ENCODE measurements at places on chromosomes 1 and 21.
A peak's percentile ranks its signal among the peaks of the same experiment; 100 is the strongest.

GRCh38 chr21:45949928-45950739 is 31.4 kb upstream of the COL6A1 start:
- DNase-seq = no peak

- DNase-seq = no peak
Observed at GRCh38 chr1:9443913-9444445, 95.3 kb upstream of the SLC25A33 start.

DNA sequence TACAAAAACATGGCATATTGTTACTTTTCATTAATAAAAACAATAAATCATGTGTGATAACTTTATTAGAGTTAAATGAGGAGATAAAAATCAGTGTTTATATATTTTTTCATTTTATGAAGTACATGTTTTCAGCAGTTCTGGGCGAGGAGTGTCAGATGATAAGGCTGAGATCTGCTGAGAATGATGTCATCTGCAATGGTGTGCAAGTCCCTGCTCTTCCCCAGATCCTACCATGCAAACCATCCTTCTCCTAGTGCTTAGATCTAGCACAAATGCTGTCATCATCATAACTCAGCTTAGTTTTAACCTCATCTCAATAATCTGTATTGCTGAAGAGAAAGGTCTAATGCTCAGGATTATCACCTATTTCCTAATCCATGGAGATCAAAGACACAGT is 214.4 kb upstream of the DAB1 start:
- no peak for DNase-seq

- no peak for DNase-seq
Observed at GRCh38 chr1:12064073-12064969, 1.2 kb downstream of the TNFRSF8 start.

DNA sequence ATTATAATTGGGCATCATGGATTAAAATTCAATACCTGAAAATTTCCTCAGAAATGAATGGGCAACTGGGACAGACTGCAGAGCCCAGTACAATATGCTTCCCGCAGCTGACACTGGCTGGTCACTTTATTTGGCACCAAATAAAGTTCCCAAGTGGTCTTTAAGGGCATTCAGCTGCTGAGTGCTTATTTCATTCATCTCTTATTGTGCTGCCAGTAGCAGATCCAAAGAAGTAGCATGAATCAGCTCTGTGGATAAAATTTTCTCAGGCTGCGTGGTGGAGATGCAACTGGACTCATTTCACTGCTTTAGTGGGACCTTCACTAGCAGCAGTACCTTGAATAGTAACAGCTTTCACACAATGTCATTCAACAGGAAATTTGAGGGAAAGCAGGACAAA is 226.3 kb upstream of the ADGRL2 start:
- no peak for DNase-seq

DNA sequence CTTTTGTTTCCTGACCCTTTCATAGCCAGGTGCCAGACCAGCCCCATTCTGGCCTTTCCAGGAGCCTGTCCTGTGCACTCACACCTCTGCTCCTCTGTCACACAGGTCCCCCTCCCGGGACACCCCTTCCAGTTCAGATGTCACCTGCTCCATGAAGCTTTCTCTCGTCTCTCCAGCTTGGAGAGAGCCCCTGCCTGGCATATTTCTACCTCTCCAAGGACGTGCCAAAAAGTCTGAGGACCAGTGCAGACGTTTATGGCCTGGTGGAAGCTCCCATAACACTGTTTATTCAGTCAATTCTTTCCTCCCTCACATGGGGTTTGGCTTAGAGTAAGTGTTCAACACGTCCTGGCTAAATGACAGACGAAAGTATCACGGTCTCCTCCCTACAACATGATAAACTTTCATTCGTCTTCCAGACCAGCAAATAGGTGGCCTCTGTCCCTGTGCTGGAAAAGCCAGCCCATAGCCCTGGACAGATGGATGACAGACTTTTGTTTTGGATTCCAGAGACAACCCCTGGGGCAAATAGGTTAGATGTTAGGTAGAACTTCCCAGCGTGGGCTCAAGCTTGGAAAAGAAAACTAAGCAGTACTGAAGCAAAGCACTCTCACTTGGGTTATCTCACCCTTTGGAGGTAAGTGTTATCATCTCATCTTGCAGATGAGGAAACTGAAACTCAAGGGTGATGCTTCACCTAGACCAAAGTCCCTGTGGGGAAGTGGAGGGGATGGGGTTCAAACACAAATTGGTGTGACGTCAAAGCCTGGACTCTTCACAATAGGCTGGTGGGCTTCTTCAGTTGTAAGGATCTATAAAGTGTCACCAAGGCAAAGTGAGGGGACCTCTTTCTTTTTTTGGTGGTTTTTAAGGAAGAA is 52.9 kb upstream of the ECE1 start:
- peak; percentile 76 for DNase-seq

GRCh38 chr1:116357487-116357886 is 15.6 kb upstream of the ATP1A1 start:
- no peak for DNase-seq

DNA sequence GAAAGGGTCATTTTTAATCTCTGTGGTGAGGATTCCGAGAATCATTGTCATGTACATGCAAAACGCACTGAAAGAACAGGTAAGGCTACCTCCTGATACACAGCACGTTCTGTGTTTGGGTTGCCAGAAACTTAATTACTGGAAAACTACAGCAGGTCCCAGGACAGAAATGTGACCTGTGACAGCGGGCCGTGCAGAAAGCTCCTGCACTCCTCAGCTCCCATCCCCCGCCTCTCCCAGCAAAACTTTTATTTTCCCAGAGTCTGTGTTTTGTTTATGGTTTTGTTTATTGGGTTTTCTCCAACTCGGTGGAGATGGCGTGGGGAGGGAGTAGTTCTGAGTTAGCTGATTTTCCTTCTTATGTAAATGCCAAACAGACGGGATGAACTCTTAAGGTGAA is 44.7 kb downstream of the SLC44A3 start:
- no peak for DNase-seq

- DNase-seq = no peak
Observed at GRCh38 chr1:77583483-77583882, 99.0 kb downstream of the ZZZ3 start.

DNA sequence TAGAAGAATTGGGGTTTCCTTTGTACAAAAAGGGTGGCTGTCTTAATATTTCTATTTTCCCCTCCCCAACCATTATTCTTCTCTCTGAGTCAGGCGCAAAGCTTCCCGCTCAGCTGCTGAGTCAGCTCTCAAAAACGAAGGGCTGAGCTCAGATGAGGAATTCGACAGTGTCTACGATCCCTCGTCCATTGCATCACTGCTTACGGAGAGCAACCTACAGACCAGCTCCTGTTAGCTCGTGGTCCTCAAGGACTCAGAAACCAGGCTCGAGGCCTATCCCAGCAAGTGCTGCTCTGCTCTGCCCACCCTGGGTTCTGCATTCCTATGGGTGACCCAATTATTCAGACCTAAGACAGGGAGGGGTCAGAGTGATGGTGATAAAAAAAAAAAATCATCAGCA is 3.0 kb upstream of the TUFT1 start:
- DNase-seq = no peak

DNA sequence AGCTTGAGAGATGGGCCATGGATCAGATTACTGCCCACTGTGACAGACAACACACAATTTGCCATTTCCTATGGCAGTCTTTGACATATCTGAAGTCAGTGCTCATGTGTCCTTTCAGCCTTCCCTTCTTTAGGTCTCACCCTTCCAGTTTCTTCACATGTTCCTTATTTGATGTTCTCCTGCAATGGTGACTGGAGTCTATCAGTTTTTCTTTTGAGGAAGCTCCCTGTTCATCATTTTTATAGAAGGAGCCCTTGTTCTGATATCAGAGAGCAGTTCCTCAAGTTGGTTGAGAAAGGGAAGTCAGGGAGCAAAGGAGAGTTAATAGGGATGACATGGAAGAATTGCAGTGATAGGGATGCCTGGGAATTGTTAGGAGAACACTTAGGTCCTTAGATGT is 42.2 kb downstream of the DISC1 start:
- DNase-seq = no peak

- no peak for DNase-seq
Observed at GRCh38 chr1:88111816-88112215, 572.3 kb upstream of the PKN2 start.

GRCh38 chr1:6930732-6931300 is 145.6 kb downstream of the CAMTA1 start:
- no peak for DNase-seq

- no peak for DNase-seq
Observed at GRCh38 chr1:30449003-30449402, 274.4 kb downstream of the MATN1 start.

GRCh38 chr1:24373710-24374109 is 39.9 kb downstream of the STPG1 start:
- DNase-seq = no peak

GRCh38 chr1:43455213-43455889 is 1.6 kb upstream of the HYI start:
- DNase-seq = no peak

- no peak for DNase-seq
Observed at GRCh38 chr1:91783423-91784170, 102.4 kb downstream of the TGFBR3 start.

DNA sequence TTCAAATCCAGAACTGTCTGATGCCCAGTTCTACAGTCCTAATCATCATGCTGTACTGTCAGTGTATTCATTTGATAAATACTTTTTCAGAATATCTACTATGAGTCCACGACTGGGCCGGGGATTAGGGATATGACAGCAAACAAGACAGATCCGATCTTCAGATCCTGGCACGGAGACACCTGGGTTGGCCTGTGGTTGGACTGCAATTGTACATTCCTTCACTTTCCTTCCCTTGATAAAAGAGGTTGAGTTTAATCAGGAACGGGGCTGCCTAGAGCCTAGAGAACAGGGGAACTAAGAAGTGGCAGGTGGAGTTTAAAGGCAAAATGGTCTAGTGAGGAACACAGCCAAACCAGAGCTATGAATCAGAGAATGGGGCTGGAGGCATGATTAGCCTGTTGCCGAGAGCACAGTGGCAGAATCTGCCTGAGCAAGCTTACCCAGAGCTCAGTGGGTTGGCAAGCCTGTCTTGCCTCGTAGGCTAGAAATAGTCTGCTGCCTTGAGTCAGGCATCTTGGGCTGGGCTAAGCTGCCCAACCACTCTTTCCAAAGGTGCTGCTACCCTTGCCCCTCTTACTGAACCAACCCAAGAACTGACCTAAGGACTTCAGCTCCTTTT is 38.1 kb upstream of the PTCH2 start:
- DNase-seq = no peak

DNA sequence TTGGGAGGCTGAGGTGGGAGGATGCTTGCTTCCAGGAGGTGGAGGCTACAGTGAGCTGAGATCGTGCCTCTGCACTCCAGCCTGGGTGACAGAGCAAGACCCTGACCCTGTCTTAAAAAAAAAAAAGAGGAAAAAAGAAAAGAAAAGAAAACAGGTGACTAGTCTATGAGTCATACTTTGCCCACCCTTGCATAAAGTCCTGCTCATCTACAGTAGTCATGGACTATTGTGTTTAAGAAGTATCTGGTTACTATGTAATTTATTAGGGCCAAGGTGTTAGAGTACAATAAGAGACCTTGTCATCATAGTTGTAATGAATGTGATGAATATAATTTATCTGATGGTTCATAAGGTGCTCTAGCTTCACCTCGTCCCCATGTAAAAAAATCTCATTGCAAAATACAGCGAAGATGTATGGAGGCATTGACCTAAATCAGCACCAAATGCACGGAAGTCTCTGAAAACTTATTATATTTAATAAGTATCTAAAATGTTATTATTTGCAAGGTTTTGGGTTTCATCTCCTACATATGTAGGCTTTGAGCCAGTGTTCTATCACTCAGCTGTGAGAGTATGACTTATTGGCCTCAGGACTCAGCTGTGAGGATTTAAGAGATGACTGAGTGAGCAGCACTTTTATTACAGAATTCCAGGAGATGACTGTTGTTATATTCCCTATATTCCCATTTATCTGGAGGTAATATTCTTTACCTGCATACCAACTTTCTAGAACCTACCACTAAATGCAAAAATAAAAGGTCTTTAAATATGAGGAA is 19.9 kb upstream of the KCNJ6 start:
- no peak for DNase-seq

- no peak for DNase-seq
Observed at GRCh38 chr1:240435996-240436566, 175.9 kb downstream of the GREM2 start.

DNA sequence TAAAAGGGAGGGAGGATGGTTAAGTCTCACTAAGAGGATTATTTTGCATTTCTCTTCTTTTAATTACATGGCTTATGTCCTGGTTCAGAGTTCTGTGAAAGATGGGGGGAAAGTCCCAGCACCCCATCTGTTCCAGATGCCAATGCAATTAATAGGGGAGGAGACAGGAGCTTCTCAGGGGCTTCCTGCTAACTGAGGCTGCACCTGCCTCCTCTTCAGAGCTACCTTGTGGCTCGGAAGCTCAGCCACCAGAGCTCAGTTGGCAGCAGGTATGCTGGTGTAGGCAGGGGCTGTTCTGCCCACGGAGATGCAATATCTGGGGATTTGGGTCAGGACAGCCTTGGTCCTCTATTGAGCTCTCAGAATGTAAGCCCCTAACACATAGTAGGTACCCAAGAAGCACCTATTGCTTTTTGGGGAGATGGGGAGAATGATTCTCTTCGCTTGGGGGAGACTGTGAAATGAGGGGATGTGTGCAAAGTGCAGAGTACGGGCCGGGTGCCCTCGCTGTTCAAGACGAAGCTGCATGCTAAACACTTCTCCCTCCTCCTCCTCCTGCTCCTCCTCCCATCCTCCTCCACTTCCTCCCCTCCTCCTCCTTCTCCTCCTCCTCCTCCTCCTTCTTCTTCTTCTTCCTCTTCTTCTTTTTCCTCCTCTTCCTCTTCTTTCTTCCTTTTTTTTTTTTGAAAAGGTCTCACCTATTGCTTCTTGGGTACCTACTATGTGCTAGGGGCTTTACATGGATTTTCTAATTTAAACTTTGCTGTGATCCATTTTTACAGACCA is 279.0 kb downstream of the PTPRU start:
- no peak for DNase-seq

GRCh38 chr1:2606396-2606880 is 19.9 kb downstream of the PRXL2B start:
- no peak for DNase-seq

DNA sequence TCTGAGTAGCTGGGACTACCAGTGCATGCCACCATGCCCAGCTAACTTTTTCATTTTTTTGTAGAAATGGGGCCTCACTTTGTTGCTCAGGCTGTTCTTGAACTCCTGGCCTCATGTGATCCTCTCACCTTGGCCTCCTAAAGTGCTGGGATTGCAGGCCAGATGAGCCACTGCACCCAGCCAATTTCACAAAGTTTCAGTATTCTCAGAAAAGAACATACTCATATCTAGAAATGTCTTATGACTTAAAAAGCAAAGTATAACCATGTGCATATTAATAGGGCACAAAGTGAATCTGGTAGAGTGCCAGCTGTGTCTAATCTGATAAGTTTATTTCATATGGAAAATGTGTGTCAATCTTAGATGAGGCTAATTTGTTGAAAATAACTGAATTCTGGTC is 87.5 kb upstream of the CACYBP start:
- DNase-seq = no peak

DNA sequence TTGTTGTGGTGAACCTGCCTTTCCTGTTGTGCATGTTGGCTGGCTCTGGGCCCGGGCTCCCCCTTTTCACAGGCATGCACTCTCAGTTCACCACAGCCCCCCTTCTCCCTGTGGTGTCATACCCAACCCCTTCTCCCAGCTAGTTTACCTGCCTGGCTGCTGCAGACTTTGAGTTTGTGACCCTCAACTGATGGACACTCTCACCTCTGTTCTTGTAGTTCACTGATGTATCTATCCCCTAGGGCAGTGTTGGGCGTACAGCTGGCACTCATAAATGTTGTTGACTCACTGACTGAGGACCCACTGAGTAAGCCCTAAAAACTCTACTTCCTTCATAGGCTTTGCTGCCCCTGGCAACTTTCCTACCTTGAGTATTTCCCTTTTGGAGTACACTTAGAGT is 54.9 kb downstream of the WDR64 start:
- DNase-seq = no peak
